ENCODE measurements at places on chromosomes 5 and 9.

DNA sequence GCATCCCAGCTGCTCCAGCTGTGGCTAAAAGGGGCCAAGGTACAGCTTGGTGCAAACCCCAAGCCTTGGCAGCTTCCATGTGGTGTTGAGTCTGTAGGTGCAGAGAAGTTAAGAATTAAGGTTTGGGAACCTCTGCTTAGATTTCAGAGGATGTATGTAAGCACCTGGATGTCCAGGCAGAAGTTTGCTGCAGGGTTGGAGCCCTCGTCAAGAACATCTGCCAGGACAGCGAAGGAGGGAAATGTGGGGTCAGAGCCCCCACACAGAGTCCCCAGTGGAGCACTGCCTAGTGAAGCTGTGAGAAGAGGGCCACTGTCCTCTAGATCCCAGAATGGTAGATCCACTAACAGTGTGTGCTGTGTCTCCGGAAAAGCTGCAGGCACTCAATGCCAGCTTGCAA is 236.2 kb upstream of the ADRA1B start:
- no peak for DNase-seq

DNA sequence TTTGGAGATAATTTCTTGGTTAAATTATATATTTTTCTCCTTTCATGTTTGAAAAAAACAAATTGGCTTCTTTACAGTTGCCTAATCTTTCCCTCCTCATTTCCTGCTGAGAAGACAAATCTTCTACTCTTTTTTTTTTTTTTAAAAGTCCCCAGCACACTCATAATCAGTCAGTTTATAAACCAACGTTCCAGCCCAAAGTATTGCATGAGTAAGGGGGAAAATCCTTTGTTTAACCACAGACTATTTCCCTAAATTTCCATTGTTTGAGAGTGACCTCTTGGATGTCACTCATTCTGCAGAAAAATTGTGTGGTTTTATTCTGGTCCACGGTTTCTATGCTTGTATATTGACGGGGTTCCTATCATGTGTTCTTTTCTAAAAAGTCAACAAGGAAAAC is 55.1 kb upstream of the TLR4 start:
- no peak for DNase-seq

DNA sequence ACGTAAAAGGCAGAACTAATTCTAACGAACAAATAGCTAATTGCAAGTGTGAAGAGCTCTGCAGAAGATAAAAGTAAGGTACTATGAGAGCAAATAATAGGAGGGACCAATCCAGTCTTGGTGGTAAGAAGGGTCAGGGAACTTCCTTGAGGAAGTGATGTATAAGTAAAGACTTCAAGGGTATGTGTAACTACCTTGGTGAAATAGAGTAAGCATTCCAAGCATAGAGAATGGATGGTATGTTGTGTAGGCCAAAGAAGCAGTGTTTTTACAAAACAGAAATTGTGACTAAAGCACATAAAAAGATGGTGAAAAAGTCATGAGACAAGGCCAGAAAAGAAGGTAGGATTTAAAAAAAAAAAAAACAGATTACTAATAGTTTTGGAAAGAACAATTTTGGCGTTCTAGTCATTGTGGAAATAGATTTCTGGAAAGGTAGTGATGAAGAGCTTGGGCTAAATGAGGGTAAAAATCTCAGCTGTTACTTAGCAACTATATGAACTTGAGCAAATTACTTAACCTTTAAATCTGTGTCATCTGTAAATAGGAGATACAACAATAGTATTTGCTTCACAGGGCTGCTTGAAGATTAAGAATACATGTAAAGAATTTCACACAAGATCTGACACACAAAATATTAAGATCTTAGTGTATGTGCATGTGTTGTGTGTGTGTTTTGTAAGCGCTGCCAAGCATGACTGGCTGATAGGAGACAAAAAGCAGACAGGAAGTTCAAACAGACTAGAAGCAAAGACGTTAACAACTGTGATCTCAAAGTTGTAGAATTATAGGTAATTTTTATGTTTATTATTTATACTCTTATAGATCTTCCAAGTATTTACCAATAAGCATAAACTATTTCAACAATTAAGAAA is 73.5 kb downstream of the NR6A1 start:
- DNase-seq: no peak

- DNase-seq: no peak
Measured at GRCh38 chr5:893711-894110, 1.0 kb downstream of the TRIP13 start.

DNA sequence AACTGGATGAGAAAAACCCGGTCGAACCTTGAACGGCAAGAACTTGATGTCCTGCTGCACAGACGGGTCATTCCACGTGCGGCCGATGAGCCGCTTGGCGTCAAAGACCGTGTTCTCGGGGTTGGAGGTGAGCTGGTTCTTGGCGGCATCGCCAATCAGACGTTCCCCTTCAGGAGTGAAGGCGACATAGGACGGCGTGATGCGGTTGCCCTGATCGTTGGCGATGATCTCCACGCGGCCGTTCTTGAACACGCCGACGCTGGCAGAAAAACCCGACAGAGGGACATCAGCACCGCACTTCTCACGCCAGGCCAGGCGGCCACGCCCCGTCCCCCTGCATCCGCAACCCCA is 519 bp downstream of the HSPA5 start:
- DNase-seq: no peak

GRCh38 chr5:138985256-138985655 is 110.1 kb upstream of the LRRTM2 start:
- DNase-seq: no peak

DNA sequence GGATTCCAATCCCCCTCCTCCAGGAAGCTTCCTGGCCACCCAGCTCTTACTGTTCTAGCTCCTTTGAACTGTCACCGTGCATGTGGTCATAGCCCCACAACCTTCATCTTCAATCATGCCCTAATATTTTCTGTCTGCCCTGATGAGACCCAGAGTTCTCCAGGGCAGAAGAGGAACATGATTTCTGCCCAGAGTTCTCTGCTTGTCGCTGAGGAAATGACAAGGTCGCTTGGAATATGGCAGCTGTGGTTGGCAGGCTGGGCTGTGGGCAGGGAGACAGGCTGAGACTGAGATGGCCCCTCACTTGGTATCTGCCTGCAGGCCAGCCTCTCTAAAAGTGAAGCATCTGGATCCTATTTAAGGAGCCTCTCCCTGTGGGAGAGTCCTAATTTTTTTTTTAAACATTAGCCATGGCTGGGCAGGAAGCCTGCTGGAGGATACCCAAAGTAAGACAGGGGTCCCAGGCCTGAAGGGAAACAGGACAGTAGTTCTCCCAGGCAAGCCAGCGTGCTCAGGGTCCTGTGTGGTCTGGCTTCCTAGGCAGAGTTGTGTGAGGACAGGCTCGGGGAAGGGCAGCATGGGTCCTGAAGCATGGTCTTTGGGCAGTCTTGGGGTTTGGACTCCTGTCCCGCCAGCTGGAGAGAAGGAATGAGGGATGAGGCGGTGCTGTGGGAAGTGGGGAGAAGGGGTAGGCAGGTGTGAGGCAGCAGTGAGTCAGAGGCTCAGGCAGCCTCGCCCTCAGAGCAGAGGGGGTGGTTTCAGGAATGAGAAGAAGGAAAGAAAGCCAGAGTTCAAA is 242.1 kb downstream of the FSTL4 start:
- DNase-seq: peak; percentile 46

DNA sequence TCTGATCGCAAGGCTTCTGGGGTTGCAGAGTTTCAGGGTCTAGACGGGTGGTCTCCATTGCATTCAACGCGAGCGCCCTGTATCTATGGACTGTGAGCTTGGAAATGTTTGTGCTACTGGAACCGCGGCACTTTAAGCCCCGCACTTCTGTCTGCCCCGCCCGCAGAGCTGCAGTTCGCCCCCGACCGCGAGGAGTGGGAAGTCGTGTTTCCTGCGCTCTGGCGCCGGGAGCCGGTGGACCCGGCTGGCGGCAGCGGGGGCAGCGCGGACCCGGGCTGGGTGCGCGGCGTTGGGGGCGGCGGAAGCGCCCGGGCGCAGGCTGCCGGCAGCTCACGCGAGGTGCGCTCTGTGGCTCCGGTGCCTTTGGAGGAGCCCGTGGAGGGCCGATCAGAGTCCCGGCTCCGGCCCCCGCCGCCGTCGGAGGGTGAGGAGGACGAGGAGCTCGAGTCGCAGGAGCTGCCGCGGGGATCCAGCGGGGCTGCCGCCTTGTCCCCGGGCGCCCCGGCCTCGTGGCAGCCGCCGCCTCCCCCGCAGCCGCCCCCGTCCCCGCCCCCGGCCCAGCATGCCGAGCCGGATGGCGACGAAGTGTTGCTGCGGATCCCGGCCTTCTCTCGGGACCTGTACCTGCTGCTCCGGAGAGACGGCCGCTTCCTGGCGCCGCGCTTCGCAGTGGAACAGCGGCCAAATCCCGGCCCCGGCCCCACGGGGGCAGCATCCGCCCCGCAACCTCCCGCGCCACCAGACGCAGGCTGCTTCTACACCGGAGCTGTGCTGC is 1.0 kb downstream of the ADAMTS19 start:
- no peak for DNase-seq

DNA sequence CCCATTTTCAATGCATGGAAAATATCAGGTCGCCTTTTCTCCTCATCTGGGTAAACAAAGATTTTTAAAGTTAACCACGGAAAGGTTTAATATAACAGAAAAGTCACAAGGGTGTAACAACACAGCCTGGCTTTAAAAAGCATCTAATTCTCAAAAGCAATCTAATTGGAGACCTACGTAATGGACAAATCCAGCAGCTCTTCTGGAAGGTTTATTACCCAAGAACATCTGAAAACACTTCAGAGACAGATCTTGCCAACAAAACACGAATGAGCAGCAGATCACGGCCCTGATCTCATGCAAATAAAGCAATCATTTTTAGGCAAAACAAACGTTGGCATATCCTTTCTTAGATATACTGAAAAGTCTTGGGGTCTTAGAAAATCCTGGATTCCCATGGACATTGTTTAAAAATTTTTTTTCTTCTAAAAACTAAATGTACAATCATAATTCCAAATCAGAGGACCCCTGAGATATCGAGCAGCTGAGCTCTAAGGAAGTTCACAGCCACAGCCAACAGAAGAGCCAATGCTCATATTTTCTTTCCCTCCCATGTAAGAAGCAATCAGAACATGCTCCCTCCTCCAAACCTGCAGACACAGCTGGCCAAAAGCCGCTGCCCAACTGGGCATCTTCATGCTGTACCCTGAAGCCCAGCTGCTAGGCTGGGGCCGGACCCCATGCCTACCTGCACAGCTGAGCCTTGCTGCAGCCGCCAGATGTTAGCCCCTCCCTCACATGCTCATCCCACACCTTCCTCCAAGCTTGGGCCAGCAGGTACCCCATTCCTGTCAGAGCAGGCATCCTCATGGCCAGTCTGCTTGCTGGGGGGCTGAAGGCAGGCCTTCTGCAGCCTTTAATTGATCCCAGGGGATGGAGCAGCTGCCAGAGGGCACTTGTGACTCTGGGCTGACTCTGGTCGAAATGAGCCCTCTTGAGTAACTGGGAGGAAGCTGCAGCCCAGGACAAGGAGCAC is 11.2 kb downstream of the ANKS6 start:
- peak; percentile 77 for DNase-seq

- no peak for DNase-seq
Measured at GRCh38 chr5:3818624-3819023, 223.0 kb downstream of the IRX1 start.

- DNase-seq: no peak
Measured at GRCh38 chr9:18106006-18106560, 367.9 kb upstream of the ADAMTSL1 start.

GRCh38 chr5:78364005-78364404 is 3.6 kb downstream of the SCAMP1 start:
- DNase-seq: no peak

DNA sequence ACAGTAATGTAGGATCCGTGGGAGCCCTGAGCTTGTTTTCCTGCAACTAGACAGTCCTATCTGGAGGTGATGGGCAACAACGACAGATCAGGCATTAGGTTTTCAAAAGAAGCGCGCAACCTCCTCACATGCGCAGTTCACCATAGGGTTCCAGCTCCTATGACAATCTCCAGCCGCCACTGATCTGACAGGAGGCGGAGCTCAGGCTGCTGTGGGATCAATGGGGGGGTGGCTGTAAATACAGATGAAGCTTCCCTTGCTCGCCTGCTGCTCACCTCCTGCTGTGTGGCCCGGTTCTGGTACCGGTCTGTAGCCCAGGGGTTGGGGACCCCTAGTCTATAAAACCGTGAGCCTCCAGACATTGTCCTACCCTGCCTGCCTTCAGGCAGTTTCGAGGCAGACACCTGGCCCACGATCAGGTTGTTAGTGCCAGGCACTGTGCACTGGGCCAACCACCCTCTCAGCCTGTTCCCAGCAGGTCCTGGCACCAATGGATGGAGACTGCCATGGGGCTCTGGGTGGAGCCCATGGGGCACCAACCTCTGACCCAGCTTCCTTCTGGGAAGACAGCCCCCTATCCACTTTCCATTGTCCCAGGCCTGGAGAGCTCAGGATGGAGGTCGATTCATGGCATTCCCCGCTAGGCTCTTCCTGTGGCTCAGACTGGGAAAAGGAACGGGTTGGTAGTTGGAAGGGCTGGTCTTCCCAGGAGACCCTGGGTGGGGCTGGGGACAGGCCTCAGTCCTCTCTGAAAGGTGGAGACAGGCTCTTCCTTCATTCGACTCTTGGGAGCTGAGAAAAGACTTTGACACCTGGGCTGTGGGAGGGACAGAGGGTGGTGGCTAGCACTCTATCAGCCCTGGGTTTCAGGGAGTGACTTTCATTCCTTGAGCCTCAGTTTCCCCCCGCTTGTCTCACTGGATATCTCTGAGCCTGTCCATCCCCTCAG is 1.7 kb downstream of the ENDOG start:
- DNase-seq: peak; percentile 91

GRCh38 chr9:2720179-2720654 is 2.9 kb downstream of the KCNV2 start:
- no peak for DNase-seq

GRCh38 chr9:135014311-135015010 is 73.0 kb upstream of the OLFM1 start:
- DNase-seq: no peak

GRCh38 chr5:145979270-145980223 is 43.2 kb downstream of the SH3RF2 start:
- no peak for DNase-seq
